ENCODE measurements at places on chromosomes 4 and X.

GRCh38 chr4:111464251-111465045, 680.8 kb upstream of the FAM241A start:
- DNase-seq = no peak

DNA sequence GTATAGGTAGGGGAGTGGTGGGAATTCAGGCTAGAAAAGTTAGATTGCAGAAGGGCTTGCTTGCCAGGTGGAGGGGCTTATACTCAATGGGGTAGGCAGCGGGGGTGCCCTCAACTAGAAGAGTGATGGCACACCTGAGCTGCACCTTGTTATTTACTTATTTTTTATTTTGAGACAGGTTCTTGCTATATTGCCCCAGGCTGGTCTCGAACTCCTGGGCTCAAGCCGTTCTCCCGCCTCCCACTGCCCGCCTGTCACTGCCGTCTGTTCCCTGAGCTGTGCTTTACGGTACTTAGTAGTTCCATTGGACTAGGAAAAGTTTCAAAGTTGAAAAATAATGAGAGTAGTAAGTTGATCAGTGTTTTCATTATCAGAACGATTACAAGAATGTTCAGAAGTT, 2.0 kb downstream of the ZFX start:
- no peak for DNase-seq

GRCh38 chrX:9048801-9049200, 14.9 kb upstream of the FAM9B start:
- DNase-seq = no peak

GRCh38 chrX:10797466-10797865, 177.1 kb upstream of the MID1 start:
- DNase-seq = no peak

- DNase-seq = no peak
These were observed 209.1 kb upstream of the ANXA10 start for GRCh38 chr4:167883266-167883665.

- no peak for DNase-seq
These were observed 14.0 kb upstream of the TADA2B start for GRCh38 chr4:7029212-7029611.

GRCh38 chr4:86837691-86838503, 11.3 kb downstream of the SLC10A6 start:
- DNase-seq = peak; percentile 28

DNA sequence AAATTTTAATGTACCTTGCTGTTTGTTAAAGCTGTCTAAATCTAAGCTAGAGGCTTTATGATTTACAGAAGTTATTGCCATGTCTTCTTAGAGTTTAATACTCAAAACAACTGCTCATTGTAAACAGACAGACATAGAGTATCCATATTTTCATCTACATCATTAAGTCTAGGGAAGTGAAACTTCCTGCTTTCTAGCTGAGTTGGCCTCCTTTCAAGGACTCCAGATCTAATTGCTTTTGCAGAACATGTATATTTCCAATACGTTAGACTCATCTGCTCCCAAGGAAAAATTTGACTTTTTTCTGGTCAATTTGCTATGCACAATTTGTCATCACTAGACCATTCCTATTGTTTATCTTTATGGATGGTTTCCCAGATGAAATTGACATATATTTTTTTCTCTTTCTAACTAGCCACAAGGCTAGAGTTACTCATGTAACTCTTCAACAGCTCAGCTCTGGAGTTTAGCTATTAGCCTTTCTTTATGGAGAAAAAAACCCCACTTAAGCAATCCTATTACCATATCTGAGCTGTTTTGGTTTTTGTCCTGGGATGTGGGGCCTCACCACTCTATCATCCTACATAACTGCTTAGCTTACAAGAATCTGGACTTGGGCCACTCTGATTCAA, 122.9 kb downstream of the PPA2 start:
- no peak for DNase-seq

- DNase-seq = no peak
These were observed 188.5 kb downstream of the APBB2 start for GRCh38 chr4:41025824-41026223.

- no peak for DNase-seq
These were observed 37.2 kb upstream of the CYP2U1 start for GRCh38 chr4:107894138-107894603.

- DNase-seq = no peak
These were observed 29.1 kb downstream of the SPARCL1 start for GRCh38 chr4:87500092-87500462.

DNA sequence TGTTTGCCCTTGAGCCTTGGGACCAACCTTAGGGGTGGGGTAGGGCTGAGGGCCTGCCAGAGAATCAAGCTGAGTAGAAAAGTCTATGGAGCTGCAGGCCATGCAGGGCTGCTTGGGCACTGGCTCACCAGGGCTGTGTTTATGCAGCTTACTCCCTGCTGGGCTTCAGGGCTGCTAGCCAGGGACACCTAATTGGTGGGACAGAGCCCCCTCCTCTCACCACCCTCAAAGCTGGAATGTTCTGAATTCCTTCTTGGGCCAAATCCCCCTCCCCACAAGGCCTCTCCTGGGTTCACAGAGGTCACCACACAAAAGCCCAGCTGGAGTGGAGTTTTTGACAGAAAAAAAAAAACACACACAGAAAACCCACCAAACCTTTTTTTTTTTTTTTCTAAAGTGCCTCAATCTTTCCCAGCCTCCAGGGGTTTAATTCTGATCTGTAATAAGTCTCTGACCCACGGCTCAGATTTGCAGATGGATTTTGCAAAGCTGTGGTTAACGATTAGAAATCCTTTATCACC, at the start of gene CLDN2:
Gene CLDN2 (plus strand): TSS at position 471 of the 521 bp plus-strand sequence. CDS start 7,827 bp downstream, outside the sequence.
- no peak for DNase-seq

- DNase-seq = peak; percentile 13
These were observed 7.4 kb downstream of the SLC9B1 start for GRCh38 chr4:103012060-103012459.

- DNase-seq = no peak
These were observed 125.0 kb downstream of the PPP3CA start for GRCh38 chr4:101222156-101222845.

DNA sequence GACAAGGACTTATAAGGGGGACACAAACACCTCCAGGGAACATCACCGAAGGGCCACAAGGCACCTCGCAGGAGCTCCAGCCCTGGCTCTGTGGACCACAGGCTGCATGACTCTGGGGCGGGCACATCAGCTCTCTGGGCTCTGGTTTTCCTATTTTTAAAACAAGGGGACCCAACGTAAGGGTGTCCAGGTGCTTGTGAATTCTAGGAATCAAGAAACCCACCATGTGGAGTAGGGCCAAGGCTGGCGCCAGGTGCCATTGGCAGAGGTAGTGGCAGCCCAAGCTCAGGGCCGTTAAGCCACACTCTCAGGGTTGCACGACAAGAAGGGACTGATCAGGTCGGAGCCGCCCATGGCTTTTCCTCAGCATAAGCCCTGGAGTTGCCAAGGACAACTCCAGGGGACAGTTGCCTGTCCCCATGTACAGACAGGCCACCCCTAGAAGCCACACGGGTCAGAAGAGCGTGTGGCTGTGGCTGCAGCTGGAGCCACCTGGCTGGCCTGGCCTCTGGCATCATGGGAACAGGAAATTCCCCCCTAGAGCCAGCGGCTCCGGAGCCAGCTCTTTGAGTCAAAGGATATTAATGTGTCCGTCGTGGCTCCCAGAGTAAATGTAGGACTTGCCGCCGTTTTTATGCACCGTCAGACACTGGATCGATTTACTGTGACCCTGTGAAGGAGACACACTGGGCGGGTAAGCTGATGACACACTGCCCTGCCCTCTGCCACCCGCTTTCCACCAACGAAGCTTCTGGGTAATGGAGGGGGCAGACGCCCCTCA, 32.5 kb downstream of the WDR1 start:
- no peak for DNase-seq
